NCI-H82 (cell line): ENCODE measurements at places on chromosomes 2 and 18.

DNA sequence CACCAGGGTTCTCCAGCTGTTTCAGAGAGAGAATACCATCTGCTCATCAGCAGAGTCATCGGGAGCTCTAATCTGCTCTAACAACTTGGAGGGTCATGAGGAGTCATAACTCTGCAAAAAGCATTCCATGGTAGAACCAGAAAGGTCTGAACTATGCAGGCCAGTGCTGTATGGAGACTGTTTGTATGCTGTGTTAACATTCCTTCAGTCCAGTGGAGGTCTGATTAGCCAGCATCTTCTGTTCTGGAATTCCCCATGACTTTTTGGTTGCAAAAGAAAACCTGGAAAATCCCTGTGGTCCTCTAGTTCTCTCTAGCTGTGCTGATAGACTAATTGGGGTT, 9.4 kb upstream of the ITGB6 start:
- DNase-seq = peak; percentile 62

- DNase-seq = no peak
Measured at GRCh38 chr2:109402180-109402579, 211.6 kb downstream of the SEPTIN10 start.

GRCh38 chr18:9712611-9713010, 4.5 kb downstream of the RAB31 start:
- DNase-seq = no peak

DNA sequence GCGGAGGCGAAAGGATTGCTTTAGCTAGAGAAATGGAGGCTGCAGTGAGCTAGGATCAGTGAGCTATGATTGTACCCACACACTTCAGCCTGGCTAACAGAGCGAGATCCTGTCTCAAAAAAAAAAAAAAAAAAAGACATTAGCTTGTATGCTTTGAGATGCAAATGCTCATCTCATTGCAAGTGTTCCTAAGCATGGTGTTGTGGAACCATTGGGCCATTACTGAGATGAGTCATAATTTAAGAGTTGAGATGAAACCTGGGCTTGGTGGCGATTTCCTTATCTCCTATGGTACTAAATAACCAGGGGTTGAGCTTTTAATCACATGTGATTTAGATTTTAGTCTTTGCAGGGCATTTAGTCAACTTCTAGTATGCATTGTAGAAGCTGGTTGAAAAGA, 2.2 kb downstream of the PLEKHA3 start:
- DNase-seq = peak; percentile 17

- no peak for DNase-seq
Measured at GRCh38 chr18:78611869-78612268, 367.7 kb upstream of the SALL3 start.
